Psoas muscle (tissue), 8 donors: ENCODE measurements at places on chromosomes 2 and 18. TPM values are rescaled to one million over a fixed set of nuclear protein-coding genes. Genes with fewer than 3 reads are reported as not detected.

DNA sequence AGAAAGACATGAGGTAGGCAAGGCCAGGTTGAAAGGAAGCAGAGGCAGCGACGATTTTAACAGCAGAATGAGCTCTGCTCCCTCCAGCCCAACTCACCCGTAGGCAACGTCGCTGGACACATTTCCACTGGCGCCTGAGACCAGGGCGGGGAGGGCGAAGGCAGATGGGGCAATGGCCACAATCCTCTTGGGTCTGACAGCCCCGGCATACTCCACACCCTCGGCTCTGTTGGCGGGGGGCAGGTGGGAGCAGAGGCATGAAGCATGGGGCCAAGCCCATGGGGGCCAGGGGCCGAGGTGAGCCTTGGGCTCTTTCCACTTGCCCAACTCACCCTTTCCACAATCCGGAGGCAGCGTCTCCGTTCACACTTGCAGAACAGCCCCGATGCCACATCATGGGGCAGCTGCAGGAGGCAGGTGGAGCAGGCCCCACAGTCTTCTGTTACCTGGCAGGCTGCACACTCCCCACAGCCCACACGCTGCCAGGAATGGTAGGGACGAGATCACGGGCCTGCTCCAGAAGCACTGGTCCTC is 5.8 kb downstream of the MBD1 start:
- DNase-seq = no peak

DNA sequence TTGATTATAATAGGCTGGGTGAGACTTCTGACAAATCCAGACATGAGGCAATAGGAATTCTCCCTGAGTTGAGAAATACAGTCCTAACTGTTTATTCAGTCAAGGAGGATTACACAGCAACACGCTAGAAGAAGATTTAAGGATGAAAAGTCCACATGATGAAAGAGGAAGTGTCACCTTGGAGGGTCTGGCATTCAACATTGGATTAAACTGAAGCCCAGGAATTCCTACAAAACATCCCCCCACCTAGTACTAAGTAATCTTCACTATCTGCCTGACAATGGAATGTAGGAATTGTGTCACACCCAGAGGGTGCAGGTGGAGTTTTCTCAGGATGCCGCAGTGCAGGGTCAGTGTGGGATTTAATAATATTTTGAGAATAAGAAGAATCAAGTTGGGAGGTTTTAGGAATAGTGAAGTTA is 142.4 kb downstream of the SOCS6 start:
- DNase-seq = no peak

- no peak for DNase-seq
Observed at GRCh38 chr2:207771421-207771820, 1.7 kb upstream of the FZD5 start.

DNA sequence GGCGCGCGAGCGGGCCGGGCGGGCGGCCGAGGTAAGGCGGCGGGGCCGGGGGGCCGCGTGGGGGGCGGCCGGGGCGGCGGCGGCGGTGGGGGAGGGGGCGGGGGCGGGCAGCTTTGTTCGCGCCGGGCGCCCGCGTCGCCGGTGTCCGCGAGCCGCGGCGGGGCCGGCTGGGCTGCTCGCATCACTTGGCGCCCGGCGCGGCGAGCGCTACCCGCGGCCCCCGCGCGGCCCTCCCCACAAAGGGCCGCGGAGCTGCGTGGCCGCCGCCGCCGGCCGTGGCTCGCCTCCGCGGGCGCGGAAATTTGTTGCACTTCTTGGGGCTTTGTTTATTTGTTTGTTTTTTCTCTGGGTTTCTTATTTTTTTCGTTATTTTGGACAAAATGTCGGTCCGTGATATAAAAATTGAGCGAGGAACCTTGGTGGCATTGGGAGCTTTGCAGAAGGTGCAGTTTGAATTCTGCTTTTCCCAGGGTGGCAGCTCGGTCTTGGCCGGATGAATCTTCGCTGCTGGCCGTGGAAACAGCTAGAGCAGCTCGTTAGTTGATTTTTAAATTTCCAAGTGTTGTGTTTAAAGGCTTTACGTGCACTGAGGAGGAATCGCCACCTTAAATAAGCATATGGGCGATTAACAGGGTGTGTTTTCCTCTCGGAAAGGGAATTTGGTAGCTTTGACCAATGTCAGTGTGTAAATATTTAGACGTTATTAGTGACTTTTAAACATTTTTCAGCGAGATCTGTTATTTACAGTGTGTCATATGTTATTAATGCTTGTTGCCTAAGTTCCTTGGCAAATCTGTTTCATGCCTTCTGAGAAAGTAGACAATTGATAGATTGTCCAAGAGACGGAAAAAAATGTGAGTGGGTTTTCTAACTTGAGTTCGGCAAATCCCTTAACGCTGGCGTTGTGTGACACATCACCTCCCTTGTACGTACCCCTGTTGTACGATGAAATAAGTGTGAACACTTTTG is 822 bp downstream of the UBE2E3 start:
- DNase-seq = peak; percentile 66

GRCh38 chr2:46470114-46470628 is 9.2 kb upstream of the TMEM247 start:
- DNase-seq = no peak

- peak; percentile 37 for DNase-seq
Observed at GRCh38 chr2:134207589-134208209, 46.2 kb upstream of the MGAT5 start.

The NXPH2 gene
- total RNA-seq = not detected

The C2orf92 gene
- 1.4 TPM for total RNA-seq

The OTOS gene
- not detected for total RNA-seq

The ERMN gene
- not detected for total RNA-seq
